ENCODE measurements at places on chromosomes 4 and X.

DNA sequence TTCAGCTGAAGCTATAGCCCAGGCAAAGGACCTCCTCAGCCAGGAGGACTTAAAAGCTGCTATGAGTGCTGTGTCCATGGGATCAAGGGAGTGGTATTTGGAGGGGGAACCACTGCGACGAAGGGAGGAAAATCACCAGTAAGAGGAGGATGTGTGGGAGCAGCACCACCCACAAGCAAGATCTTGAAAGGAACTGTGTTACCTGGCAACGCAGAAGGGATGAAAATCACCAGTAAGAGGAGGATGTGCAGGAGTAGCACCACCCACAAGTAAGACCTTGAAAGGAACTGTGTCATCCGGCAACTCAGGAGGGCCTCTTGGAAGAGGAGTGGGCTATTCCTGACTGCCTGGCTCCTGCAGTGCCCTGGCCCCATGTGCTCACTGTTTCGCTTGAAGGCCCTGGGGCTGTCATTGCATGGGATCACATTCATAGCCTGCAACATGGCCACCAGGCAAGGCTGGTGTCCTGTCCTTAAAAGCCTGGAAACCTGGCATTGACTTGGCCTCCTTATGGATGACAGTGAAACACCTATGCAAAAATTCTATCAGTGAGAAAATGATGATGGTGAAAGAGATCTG lies 48.3 kb downstream of the TRMT44 start:
- DNase-seq: no peak

GRCh38 chrX:130091980-130092522 lies 18.2 kb downstream of the ELF4 start:
- DNase-seq: peak; percentile 71

GRCh38 chrX:103754401-103754800 lies 22.2 kb upstream of the PLP1 start:
- DNase-seq: no peak

DNA sequence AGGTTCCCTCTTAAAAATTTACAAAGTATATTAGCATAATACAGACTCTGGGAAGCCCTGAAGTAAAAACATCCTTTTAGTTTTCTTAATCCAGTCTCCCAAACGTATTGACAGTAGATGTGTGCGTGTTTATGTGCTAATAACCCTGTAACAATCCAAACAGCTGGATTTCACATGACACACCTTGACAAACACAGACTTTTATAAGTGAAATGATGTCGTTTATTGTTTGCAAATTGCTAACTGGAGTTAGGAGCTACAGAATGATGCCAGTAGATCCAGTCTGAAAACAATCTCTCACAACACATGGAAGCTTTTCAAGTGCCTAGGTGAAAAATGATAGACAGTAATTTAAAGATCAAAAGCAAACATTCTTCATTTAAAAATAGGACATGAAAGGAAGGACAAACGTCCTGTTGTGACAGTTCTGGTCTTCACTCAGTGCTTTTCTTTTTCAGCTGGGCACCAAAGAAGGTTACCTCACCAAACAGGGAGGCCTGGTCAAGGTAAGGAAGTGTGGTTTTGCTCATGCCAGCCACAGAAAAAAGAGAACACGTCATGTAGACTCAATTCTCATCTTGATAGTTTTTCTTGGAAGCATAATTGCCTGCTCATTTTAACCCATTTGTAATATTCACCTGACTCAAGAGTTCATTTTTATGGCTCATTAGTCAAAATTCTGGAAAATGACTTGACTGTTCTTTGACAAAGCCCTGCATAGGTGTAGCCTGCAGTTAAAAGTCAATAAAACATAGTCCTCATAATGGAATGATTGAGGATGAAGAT lies 32.9 kb downstream of the LAMTOR3 start:
- DNase-seq: peak; percentile 44

DNA sequence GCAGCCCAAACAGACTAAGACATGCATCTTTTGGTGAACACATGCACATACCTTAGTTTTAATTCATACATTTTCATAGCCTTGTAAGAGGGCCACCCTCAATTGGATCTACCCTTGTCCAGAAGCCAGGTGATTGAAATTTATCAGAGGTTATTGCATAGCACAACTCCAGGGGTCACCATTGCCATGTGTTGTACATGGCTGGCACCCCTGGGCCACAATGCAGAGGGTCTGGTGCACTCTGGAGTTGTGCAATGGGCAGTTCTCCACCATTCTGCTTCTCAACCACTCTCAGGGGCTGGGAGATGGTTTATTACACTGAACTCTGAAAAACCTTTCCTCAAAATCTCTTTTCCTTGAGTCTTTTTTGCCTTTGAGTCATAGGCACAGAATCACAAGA lies 184.4 kb upstream of the CXorf66 start:
- DNase-seq: no peak

DNA sequence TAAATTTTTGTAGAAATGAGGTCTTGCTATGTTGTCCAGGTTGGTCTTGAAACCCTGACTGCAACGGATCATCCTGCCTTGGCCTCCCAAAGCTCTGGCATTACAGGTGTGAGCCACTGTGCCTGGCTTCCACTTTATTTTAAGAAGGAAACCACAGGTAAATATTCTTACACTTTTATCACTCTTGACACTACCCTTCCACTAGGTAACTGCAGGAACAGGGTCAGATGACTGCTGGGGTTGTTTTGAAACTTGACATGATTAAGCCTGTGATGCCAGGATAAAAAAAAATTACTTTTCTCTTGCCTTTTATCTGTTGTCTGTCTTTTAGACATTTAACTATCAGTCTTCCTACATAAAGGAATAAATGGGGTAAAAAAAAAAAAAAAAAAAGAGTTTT lies 43.5 kb downstream of the COQ2 start:
- DNase-seq: no peak

GRCh38 chr4:78661086-78661690 lies 109.6 kb downstream of the ANXA3 start:
- DNase-seq: no peak

- no peak for DNase-seq
Measured at GRCh38 chr4:138204507-138204906, 37.6 kb downstream of the SLC7A11 start.

DNA sequence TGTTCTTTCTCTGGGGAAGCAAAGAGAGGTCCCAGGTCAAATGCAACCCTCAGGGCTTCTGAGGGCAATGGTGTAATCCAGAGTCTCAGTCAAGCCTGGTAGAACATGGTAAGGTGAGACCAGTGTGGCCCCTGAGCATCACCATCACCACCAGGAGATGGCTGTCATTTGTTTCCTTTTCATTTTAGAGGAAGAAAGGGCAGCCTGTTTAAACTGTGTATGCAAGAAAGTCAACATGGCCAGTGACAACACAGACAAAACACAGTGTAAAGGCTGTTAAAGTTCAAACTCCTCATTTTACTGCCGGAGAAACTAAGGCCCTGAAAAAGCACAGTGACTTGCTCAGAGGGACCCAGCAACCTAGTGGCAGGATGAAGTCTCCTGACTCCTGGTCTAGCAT lies 2.0 kb upstream of the EDA start:
- no peak for DNase-seq

DNA sequence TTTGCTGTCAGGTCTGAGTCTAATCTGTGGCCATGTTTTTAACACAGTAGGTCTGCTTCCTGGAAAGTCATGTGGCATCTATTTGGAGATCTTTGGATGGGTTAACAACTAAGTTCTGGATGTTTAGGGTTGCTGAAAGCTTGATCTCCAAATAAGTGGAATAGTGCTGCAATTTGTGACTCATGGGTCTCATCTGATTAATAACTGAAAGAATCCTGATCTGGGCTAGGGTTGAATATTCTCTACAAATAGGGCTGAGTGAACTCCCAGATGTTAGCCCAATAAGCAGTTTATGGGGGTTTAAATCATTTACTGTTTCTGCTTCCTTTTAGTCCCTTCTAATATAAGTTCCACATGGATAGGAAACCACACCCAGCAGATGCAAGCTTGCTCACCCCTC lies 23.1 kb downstream of the CT47C1 start:
- DNase-seq: no peak

- DNase-seq: no peak
Measured at GRCh38 chrX:153410888-153411254, 401 bp upstream of the ZFP92 start.

- DNase-seq: no peak
Measured at GRCh38 chr4:101211146-101211553, 136.2 kb downstream of the PPP3CA start.

DNA sequence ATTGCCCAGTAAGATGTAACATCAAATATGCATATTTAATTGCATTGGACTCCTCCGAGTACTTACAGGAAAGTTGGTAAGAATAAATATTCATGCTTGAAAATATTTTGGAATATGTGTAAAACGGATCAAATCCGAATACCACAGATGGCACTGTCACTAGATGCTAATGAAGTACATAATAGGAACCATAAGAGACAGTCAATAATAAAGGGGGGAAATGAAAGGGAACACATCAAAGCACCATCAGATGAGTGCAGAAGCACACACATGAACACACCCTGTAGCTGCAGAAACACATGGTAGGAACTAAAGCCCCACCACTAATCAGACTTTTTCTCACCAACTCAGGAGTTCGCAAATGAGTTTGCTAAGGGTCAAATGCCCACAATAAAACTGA lies 52.2 kb upstream of the PAGE5 start:
- no peak for DNase-seq

- no peak for DNase-seq
Measured at GRCh38 chr4:110216129-110216528, 17.7 kb upstream of the ELOVL6 start.

- no peak for DNase-seq
Measured at GRCh38 chrX:74349387-74349786, 45.4 kb downstream of the ZCCHC13 start.

DNA sequence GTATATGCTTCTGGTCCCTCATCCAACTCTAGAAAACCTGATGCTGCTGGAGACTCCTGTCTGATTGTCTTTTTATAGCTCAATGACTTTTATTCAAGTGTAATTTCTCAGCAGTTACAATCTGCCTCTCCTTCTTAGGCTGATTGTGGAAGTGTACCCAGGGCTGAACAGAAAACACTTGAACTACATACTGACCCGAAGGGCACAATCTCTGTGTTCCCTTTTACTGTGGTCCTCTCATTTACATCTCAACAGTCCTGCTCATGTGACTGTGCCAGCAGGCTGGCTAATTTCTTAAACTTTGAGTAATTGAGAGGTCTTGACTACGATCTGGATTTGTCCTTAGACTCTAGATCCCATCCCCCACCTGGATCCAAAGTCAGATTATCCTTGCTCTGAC lies 863.4 kb downstream of the PDHA2 start:
- no peak for DNase-seq

DNA sequence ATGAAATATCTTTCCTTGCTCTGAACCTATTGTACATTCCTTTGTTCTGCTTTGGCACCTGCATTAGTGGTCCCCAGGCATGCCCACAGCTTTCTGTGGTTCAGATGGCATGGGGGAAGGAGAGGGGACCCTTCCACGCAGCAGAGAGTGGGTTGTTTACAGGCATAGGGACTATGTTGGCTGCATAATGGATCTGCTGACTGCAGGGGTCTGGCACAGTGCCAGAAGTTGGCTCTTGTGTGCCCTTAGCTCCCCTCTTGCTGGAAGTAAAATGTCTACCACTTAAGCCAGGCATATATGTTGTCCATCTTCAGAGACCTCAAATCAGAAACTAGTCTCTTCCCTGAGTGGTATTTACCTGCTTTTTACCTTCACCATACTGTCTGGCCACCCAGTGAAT lies 651.9 kb upstream of the PCDH7 start:
- DNase-seq: no peak

DNA sequence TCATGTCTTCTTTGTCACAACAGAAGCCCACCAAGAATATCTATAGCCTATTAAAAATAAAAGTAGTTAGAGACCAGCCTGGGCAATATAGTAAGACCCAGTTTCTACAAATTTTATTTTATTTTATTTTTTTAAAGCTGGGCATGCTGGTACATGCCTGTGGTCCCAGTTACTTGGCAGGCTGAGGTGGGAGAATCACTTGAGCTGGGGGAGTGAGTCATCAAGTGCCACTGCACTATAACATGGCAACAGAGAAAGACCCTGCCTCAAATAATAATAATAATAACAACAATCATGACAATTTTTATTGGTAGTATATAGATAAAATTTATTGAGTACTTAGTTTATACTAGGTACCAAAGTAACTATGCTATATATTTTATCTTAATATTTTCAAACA lies 93.0 kb upstream of the NPFFR2 start:
- no peak for DNase-seq

- DNase-seq: no peak
Measured at GRCh38 chr4:39855909-39856512, 121.7 kb downstream of the PDS5A start.

DNA sequence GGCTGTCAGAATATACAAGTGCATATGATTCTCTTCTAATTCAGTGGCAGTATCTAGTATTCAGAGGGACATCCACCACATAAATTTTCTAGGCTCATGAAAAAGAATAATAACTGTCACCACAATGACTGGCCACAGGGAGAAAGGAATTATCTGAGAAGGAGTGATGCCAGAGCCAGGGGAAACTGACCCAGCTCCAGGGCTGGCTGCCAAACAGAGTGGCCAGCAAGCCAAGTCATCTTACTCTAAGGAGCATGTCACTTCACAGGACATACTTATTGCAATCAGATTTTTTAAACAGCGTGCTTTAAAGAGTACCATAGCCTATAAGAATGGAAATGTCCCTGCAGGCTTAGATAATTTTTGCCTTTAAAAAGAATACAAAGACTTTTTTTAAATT lies 5.8 kb upstream of the SEPTIN11 start:
- no peak for DNase-seq

- DNase-seq: no peak
Measured at GRCh38 chr4:70877556-70877955, 24.6 kb upstream of the MOB1B start.

DNA sequence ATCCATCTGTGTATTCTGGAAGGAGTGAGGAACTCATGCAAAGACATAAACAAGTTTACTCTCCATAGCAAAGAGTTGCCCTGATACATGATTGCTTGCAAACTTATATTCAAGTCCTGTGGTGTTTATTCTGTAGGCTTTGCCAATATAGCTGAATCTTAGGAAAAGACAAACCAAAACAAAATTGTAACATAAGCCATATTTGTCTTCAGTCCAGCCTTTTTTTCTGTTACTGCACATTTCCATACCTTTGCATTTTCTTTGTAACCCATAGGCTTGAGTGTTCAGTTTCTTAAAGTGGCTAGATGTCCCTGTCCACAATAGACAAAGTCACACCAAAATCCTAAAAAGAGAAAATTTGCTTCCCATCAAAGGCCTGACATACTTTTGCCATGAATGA lies 120.4 kb downstream of the PPARGC1A start:
- no peak for DNase-seq

DNA sequence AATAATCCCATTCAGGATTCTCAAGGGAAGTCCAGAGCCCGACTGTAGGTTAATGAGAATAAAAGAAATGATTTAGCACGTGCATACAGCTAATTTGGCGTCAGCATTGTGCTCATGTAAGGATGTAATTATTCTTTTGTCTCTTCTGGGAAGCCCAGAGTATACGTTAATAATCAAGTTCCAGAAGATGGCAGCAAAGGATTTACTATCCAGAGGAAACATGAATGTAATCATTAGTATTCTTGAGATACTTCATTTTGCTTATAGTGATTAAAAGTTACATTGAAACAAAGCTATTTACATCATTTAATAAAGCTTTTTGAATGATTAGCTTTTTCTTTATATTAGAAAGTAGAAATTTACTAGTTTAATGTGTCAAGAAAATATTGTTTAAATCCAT lies 27.1 kb upstream of the MAP9 start:
- DNase-seq: no peak

GRCh38 chr4:5839751-5840674 lies 52.9 kb downstream of the CRMP1 start:
- no peak for DNase-seq
